ENCODE measurements at places on chromosomes 3 and 15.

DNA sequence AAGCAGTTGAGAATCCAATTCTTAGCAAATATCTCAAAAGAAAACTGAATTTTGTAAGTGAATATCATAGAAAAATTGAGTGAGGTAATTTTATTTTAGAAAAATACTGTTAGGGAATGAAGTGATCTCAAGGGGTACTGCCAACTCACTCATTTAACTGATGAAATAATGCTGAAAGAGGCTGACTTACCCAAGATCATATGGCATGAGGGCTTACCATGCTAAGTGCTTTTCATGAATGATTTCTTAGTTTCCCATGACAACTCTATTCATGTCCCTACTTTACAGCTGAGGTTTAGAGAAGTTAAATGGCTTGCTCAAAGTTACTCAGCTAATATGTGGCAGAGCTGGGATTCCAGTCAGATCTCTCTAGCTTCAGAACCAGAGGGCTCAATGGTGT lies 30.6 kb downstream of the CCDC14 start:
- no peak for DNase-seq

GRCh38 chr3:116230431-116231020 lies 214.8 kb downstream of the LSAMP start:
- no peak for DNase-seq

DNA sequence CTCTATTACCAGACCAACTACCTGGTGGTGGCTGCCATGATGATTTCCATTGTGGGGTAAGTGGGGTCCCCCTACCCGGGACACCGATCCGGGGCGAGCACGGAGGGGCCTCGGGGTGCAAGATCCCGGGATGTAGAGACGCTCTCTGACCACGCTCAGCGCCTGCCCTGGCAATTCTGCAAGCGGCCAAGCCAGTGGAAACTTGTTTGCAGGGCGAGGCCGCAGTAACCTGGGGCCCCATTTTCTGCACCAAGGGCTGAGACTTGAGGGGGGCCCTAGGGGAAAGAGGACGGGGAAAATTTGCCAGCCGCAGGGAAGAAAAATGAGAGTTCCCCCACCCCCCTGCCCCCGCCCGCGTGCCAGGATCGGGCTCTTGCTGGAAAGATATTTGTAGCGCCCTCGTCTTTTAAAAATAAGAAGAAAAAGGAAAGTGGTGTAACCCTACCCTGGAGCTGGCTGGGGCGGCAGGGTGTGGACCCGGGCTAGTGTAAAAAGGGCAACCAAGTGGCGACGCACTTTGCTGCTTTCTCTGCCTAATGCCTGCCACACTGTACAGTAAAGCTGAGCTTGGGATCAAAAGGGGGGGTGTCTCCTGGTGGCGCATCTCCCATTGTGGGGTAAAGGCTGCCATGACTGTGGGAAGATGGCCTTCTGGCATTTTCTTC lies 563 bp downstream of the ARL6IP5 start:
- no peak for DNase-seq

GRCh38 chr3:151093905-151094304 lies 8.4 kb downstream of the MED12L start:
- no peak for DNase-seq

DNA sequence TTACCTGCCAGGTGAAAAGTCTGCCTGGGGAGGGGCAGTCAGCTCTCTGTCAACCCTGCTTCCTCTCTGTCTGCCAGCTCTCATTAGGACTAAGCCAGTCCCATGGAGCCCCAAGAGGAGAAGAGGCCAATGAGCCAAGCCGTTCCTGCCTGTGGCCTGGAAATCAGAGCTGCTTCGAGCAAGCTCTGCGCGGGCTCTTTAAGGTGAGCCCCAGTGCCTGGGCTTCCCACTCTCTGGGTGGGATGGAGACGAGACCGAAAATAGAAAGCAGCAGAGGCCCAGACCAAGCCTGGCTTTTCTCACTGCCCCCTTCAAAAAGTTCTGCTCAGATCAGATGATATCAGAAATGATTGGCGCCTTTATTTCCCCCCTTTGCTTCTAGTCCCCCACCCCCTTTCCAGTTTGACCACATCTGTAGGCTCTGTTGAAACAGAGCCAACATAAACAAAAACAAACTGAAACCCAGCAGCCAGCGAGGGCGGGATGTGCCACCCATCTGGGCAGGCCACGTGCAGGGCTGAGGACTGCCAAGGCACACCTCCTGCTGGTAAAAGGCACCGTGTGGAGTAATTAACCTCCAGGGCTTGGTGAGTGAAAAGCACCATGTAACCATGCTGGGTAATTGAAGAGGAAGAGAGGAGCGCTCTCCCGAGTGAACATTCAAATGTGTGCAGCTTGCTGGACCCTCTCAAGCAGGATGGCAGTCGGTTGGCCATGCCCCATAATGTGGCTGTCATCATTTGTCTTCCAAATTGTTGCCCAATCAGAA lies 471.0 kb upstream of the PROK2 start:
- DNase-seq, result peak; percentile 16

DNA sequence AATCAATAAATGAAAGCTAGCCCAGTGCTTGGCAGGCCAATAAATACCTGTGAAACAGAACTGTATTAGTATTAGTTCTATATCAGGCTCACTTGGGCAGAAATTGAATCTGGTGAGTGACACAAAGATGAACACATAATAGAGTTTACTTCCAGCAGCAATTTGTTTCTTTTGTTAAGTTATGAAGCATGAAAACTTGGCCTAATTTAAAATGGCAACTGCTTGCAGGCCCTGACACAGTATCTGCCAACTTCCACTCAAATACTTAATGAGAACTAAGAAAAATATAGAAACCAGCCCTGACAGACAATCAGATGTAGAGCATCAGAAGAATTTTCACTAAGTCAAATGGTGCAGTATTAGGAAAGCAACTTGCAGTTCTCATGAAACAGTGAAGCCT lies 37.6 kb upstream of the LRIG1 start:
- DNase-seq, result no peak

- DNase-seq, result no peak
Measured at GRCh38 chr15:73338058-73338457, 30.7 kb downstream of the HCN4 start.

GRCh38 chr3:129756871-129757270 lies 136.6 kb downstream of the TMCC1 start:
- no peak for DNase-seq

- no peak for DNase-seq
Measured at GRCh38 chr3:162092751-162093150, 596.1 kb downstream of the OTOL1 start.

- no peak for DNase-seq
Measured at GRCh38 chr15:100766243-100767000, 113.2 kb upstream of the ALDH1A3 start.

DNA sequence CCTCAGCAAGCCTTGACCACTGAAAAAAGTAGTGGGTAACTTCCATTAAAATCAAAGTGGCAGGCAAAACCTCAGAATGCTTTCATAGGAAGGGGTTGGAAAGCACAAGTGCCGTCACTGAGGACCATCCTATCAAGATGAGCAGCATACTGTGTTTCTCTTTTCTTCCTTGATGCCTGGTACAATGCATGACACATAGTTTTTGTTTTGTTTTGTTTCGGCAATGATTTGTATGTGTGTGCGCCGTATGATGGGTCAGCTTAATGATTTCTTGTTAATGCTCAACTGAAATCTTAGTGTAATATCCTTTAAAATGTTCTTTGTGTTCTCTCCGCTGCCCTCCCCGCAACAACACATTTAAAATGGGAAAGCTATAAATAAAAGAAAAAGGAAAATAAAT lies 476.4 kb upstream of the KCNMB2 start:
- no peak for DNase-seq

- peak; percentile 48 for DNase-seq
Measured at GRCh38 chr15:40506964-40507571, 36.3 kb downstream of the CHST14 start.

- DNase-seq, result no peak
Measured at GRCh38 chr15:67022587-67023105, 42.8 kb upstream of the SMAD3 start.

DNA sequence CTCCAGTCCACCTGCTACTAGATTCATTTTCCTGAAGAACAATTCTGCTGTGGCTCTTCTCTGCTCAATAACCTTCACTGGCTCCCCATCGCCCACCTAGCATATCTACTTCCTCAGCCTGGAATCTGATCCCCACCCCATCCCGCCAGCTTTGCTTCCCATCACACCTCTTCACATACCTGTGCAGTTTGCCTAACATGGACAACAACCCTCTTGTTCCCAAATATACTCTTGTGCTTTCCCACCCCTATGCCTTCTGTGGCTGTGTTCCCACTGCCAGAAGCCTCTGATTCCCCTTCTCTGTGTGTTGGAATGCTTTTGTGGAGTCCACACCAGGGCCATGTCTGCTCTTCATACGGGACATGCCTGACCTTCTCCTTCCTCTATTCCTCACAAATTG lies 29.5 kb downstream of the CMTM7 start:
- DNase-seq, result no peak

- DNase-seq, result no peak
Measured at GRCh38 chr3:159831466-159831865, 157.2 kb upstream of the IL12A start.

DNA sequence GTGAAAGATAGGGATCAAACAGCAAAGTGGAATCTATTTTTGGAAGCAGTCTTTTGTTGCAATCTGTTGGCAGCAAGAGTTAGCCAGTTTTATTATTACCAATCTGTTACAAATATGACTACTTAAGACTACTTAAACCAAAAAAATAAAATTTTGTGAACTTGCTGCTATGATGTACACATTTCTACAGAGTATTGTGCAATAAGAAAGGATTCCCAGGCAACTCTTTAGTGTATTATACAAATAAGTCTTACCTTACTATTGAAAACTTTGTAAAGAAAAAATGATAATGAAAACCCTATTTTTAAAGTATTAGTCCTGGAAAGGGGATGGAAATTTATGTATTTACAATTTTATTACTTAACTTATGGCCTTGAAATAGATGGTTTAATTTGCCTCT lies 44.7 kb downstream of the CADM2 start:
- DNase-seq, result no peak

DNA sequence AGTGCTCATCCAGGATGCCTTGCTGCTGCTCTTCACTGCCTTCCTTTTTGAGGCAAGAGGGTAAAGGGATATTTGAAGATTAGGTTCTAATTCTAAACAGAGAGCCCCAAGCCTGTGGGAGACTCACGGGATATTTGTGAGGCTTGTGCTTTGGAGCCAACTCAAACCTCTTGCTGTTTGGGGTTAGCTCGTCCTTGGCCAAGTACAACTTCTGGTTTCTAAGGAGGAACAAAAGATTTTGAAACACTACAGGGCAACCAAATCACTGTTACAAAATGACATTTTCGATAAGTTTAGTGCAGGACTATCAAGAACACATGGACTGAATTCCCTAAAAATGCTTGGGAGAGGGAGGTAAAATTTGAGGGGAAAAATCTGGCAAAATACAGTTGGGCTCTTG lies 190.2 kb downstream of the RORA start:
- no peak for DNase-seq

DNA sequence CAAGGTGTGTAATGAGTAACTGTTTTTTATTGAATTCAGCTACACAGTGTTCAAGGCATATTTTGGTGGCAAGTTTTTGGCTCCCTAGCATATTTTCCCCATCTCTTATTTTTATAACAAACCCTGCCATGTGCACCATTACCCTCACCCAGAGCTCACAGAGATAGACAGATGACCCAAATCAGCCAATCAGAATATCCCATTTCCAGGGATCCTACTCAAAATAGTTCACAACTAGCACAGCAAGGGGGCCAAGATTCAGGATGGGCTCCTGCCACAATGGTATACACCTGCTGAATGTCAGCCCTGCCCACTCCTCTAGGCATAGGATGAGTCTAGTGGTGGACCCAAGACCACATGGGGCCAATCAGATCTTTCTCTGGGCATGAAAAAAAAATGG lies 78.8 kb upstream of the SETMAR start:
- DNase-seq, result no peak

DNA sequence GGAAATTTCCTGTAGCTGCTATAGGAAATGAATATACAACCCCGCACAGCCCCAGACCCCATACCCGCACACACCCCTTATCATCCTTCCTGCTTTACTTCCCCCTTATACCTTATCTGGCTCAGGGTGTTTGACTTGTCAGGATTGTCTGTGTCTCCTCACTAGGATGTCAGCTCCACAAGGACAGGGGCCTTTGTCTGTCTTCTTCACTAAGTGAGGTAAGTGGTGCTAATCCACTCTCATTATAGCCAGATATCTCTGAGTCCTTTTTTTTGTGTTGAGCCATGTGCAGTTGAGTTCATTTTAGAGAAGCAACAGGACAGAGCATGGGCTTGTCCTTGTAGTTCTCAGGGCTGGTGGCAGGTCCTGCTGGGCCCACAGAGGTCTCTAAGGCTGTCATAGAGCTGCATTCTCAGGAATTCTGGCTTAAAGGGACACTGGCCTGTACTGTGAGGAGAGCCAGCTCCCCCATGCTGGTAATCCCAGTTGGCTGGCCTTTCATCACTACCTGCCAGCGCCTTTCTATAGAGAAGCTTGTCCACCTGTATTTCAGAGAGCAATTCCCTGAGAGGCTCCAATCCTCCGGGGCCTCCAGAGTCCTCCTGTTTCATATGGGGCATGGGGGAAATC lies 9.0 kb downstream of the KY start:
- DNase-seq, result no peak

GRCh38 chr15:79308874-79309273 lies 2.0 kb upstream of the TMED3 start:
- DNase-seq, result no peak

DNA sequence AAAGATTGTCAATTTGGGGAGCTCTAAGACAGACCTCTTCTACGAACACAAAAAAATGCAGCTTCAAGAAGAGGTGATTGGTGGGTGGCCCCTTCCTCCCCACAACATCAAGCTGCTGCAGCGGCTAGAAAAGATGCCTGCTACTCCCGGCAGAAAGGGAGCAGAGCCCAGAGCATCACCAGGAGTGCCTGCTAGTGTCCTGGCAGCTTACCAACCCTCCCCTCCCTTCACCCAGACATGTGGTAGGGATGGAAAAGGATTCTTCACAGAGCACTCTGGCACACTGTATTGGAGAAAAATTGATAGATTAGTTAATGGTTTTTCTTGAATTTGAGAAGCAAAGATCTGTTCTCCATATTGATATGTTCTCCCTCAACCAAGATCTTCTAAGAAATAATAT lies 10.8 kb downstream of the IP6K1 start:
- no peak for DNase-seq

GRCh38 chr15:91165850-91166249 lies 65.8 kb downstream of the SV2B start:
- DNase-seq, result no peak

DNA sequence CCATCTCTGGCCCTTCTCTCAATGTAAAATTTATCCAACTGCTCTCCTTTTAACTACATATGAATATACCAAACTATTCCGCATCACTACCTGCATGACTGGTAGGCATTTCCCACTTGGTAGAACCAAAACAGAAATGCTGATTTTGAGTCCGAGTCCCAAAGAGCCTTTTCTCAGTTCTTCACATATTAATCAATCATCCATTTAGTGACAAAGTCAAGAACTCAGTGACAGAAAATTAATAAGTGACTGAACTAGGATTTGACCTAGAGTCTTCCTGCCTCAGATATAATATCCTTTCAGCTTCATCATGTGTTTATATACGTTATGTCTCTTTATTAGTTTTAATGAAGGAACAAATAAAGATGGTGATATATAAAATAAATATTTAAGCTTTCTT lies 700.6 kb upstream of the GOLIM4 start:
- DNase-seq, result no peak
